ENCODE measurements at places on chromosomes 11 and 22.

DNA sequence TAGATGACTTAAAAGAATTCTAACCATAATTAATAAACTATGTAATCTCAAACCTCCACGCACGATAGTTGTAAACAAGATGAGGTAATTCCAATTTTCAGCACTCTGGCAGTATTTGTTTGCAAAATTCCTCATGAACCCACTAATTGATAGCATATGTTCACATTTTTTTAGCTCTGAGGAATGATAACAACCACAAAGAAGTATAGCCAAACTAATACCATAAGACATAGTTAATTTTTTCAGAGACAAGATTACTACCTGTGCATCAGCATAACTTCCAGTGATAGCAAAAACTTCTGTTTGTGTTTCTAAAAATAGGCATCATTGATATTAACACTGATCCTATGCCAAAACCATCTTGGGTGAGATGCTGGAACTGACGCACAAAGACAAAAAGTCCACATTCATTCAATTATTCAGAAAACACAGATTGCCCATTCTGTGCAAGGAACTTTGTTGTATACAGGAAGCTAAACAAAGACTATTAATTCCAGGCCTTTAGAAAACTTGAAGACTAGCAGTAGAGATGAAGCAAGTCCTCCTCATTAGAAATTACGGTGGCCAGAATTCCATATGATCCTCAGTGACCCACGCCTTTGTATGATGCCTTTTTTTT lies 57.7 kb downstream of the PDGFD start:
- no peak for DNase-seq

DNA sequence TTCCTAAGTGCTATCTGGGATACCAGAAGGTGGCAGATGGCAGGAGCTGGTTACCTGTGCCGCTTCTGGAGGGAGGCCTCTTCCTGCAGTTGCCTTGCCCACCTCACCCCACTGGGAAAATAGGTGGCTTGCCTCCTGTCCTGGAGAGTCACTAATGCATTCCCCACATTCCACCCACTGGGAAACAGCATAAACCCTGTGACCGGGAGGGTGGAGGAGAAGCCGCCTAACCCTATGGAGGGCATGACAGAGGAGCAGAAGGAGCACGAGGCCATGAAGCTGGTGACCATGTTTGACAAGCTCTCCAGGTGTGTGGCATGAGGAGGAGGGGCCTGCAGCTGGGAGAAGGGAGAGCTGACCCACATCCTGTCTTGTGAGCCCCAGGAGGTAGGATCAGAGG lies 5.6 kb downstream of the RIC8A start:
- no peak for DNase-seq

DNA sequence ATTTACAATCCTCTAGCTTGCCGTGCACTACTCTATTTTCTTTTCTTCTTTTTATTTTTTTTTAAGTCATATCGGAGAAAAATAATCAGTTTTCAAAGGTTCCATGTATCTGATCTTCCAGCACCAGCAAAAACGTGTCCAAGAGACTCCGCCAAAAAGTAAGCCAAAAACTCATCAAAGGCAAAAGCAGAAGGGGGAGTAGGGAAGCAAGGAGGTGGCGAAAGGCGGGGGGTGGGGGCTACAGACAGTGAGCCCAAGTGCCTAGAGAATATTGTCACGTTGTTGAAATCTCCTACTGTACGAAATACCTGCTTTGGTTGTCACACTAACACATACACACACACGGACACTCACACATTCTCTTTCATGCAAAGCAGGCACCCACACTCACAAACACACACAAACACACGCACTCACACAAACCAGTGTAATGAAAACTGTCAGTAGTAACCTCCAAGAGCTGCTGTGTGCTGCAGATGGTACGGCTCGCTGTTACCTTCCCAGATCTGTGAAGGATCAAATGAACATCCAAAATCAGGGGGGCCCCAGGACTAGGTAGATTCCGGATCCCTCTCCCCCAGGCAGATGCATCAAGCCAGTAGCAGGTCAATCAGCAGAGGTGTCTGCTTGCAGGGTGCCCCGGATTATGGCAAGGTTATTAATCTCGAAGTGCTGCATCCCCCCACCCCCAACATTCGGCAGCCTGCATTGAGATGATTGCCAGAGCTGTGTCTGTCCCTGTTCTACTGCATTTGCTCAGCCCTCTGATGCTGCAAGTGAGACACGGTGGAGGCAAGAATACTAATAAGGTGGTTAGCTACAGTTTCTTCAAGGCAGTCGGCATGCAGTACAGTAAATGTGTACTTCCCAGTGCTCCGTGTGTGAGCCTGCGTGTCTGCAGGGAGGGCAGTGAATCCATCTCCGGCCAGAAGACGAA lies at the start of gene LRRC4C:
LRRC4C (minus strand) TSS at position 188 of the 937 bp plus-strand sequence.
- DNase-seq, result no peak

GRCh38 chr22:19779685-19780268 lies 19.2 kb downstream of the TBX1 start:
- no peak for DNase-seq

- DNase-seq, result no peak
These were observed 36.2 kb upstream of the CD5 start for GRCh38 chr11:61065955-61066638.

- DNase-seq, result no peak
These were observed 214.5 kb upstream of the UBASH3B start for GRCh38 chr11:122440811-122441665.

DNA sequence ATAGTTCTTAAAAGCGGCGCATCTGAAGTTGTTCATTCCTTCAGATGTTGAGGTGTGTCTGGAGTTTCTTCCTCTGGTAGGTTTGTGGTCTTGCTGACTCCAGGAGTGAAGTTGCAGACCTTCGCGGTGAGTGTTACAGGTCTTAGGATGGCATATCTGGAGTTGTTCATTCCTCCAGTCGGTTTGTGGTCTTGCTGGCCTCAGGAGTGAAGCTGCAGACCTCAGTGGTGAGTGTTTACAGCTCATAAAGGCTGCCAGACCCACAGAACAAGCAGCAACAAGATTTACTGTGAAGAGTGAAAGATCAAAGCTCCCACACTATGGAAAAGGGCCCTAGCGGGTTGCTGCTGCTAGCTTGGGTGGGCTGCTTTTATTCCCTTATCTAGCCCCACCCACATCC lies 201.7 kb upstream of the PDGFD start:
- no peak for DNase-seq

DNA sequence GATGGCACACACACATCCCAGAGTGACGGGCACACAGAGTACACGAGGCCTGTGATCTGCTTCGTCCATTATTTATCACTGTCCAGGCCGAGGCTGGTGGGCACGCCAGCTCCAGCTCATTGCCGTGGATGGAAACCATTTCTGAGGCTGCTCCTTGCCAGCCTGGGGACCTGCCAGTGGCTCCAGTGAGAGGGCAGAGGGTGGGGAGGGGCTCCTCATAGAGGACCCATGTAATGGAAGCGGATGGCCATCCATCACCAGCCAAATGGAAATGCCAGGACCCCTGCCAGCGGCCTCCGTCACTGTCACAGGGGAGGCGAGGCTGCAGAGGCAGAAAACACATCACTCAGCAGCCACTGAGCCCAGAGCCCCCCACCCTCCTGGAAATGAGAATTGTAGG lies 35.7 kb downstream of the TP53I11 start:
- no peak for DNase-seq

DNA sequence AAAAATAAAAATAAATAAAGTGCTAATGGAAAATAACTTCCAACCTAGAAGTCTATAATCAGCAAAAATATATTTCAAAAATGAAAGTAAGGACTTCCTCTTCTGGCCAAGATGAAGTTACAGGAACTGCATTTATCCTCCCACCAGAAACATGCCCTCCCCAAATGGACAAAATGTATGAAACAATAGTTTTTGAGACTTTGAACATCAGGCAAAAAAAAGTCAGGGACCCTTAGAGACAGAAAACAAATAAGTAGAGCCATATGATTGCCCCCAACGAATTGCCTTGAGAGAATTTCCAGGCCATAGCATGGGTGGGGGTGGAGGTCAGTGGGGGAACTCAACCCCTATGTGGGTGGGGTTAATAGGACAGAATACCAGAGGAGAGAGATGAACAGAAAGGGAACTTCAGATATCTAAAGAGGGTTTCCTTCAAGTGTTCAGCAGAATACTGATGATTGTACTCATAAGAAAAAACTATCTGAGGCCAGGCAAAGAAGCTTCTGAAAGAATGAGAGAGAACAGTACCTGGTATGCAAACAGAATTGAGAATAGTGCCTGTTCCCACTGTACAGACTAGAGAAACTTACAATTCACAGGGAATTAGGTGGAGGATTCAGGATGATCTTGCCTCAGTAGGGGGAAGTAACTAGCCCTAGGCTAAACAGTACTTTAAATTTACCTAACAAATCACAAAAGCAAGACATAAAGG lies 26.6 kb upstream of the IL10RA start:
- DNase-seq, result no peak

- DNase-seq, result no peak
These were observed 33.9 kb upstream of the LYVE1 start for GRCh38 chr11:10602366-10602765.

DNA sequence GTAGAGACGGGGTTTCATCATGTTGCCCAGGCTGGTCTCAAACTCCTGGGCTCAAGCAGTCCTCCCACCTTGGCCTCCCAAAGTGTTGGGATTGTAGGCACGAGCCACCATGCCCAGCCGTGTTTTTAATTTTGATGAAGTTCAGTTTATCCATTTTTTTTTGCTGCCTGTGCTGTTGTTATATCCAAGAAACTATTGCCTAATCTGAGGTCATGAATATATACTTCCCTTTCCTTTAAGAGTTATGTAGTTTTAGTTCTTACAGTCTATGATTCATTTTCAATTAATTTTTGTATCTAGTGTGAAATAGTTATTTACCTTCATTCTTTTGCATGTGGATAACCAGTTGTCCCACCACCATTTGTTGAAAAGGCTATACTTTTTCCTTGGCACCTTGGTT lies 50.3 kb upstream of the SORL1-AS1 start:
- no peak for DNase-seq

DNA sequence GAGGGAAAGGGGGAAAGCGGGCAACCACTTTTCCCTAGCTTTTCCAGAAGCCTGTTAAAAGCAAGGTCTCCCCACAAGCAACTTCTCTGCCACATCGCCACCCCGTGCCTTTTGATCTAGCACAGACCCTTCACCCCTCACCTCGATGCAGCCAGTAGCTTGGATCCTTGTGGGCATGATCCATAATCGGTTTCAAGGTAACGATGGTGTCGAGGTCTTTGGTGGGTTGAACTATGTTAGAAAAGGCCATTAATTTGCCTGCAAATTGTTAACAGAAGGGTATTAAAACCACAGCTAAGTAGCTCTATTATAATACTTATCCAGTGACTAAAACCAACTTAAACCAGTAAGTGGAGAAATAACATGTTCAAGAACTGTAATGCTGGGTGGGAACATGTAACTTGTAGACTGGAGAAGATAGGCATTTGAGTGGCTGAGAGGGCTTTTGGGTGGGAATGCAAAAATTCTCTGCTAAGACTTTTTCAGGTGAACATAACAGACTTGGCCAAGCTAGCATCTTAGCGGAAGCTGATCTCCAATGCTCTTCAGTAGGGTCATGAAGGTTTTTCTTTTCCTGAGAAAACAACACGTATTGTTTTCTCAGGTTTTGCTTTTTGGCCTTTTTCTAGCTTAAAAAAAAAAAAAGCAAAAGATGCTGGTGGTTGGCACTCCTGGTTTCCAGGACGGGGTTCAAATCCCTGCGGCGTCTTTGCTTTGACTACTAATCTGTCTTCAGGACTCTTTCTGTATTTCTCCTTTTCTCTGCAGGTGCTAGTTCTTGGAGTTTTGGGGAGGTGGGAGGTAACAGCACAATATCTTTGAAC lies 6.8 kb downstream of the MALAT1 start:
- DNase-seq, result no peak

GRCh38 chr22:46055911-46056545 lies 79.1 kb upstream of the WNT7B start:
- no peak for DNase-seq
